ENCODE measurements at places on chromosomes 1 and 21.

GRCh38 chr1:63907051-63907450 is 133.2 kb downstream of the ROR1 start:
- no peak for DNase-seq

DNA sequence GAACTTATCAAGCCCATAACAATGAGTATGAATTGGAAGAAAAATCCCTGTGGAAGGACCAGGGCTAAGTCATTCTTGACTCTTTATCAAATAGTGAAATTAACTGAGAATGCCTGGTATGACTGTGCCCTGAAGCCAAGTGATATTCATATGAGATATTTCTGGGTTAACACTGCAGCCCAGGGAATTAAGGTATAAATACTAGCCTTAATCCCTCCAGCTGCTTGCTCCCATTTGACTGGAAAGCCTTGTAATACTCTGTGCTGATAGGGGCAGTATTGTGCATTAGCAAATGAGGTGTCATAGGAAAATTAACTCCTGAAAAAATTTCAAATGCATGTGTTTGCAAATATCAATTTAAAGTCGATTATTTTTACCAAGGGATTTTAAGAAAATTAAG is 568.8 kb downstream of the LMO4 start:
- DNase-seq, result peak; percentile 64

- no peak for DNase-seq
Measured at GRCh38 chr1:33292726-33293340, 28.1 kb downstream of the A3GALT2 start.

DNA sequence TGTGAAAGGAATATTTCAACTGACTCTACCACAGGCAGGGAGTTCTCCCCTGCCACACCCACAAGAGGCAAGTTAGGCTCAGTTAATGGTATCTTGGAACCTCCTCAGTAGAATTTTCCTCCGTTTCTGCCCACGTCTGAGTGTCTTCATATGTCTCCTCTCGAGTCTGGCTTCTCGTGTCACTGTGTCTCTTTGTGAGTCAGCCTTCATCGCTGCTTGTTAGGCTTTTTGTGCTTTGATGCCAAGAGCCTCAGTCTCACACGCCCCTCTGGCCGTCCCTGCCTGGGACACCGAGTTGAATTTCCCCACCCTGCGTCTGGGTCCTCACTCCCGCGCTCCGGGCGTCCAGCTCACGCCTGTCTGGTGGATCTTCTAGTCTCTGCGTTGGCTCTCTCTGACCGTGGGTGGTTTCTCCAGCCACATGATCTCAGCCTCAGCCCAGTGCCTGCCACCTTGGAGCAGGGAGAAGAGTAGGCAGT is 125.7 kb upstream of the GADD45A start:
- DNase-seq, result no peak

DNA sequence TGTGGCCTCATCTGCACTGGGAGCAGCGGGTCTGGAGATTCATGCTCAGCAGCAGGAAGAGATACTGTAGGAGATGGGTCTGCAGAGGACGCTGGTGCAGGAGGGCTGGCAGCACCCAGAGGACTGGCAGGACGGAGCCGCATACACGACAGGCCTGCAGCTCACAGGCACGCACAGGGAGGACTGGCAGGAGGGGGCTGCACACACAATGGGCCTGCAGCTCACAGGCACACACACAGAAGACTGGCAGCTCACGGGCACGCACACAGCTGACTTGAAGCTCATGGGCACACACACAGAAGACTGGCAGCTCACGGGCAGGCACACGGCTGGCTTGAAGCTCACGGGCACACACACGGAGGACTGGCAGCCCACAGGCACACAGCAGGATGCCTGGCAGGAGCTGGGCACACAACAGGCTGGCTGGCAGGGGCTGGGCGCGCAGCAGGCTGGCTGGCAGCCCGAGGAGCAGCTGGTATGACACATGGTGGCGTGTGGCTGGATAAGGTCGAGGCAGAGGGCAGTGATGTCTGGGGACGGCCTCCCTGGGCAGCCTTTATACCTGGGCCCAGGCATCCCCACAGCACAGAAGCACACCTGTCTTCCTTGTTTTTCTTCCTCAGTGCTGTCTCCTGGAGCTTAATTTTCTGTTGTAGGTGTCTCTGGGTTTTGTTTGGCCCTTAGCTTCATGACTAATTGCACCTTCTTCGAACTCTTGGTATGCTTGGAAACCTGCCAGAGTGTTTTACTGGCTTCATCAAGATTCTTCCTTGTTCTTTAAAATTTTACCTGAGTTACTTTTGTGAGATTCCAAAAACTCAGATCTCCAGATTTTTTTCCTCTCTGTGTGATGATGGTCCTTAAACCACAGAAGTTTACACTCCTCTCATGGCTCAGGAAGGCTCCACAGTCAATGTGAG is at the start of gene KRTAP12-2:
KRTAP12-2 (minus strand) TSS at position 527 of the 920 bp plus-strand sequence; CDS start at position 486, 41 bp downstream.
- no peak for DNase-seq

DNA sequence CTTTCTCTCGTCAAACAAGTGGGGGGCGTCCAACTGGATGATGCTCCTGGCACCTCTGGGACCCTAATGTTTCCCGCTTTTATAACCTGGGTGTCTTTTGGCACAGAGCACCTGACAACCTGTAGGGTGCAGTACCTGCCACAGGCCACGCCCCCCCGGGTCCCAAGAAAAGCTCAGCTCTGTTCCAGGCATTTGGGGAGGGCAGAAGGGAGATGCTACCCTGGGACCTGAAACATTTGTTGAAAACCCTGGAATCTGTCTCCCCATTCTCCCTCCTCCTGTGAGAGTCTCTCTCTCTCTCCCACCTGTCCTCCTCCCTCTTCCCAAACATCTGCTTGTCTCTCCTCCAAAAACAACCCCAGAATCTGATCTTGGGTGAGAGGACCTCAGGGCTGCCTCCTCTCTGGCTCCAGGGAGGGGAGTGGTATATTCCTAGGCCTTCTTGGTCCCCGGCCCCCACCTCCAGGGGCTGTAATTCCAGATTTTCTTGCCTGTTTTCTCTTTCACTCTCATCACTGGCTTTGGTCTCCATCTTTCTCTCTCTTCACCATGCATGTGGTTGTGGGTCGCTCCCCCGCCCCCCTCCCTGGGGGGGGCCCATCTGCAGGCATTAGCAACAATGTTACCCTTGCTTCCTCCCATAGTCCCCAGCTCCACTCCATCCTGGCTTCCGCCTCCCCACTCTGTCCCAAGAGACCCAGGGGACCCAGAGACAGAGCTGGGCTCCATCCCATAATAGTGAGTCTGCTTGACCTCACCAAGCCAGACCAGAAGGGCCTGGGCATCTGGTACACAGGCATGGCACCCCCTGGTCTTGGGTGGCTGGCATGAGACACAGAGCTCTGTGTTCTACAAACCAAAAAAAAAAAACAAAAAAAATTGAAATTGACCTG is 4.1 kb downstream of the AHDC1 start:
- no peak for DNase-seq

DNA sequence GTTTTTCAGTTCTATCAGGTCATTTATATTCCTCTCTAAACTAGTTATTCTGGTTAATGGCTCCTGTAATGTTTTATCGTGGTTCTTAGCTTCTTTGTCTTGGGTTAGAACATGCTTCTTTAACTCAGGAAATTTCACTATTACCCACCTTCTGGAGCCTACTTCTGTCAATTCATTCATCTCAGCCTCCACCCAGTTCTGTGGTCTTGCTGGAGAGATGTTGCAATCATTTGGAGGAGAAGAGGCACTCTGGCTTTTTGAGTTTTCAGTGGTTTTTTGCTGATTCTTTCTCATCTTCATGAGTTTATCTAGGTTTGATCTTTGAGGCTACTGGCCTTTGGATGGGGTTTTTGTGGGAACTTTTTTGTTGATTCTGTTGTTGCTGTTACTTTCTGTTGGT is 213.0 kb downstream of the BRINP2 start:
- DNase-seq, result no peak

- DNase-seq, result no peak
Measured at GRCh38 chr1:107175102-107175909, 34.5 kb downstream of the NTNG1 start.

DNA sequence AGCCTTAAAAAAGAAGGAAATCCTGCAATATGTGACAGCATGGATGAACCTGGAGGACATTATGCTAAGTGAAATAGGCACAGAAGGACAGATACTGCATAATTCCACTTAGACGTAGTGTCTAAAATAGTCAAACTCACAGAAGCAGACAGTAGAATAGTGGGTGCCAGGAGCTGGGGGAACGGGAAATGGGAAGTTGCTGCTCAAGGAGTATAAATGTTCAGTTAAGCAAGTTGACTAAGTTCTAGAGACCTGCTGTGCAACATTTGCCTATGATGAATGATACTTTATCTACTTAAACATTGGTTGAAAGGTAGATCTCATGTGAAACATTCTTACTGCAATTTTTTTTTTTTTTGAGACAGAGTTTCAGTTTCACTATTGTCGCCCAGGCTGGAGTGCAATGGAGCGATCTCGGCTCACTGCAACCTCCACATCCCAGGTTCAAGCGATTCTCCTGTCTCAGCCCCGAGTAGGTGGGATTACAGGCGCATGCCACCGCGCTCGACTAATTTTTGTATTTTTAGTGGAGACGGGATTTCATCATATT is 197.8 kb downstream of the HIVEP3 start:
- DNase-seq, result no peak

DNA sequence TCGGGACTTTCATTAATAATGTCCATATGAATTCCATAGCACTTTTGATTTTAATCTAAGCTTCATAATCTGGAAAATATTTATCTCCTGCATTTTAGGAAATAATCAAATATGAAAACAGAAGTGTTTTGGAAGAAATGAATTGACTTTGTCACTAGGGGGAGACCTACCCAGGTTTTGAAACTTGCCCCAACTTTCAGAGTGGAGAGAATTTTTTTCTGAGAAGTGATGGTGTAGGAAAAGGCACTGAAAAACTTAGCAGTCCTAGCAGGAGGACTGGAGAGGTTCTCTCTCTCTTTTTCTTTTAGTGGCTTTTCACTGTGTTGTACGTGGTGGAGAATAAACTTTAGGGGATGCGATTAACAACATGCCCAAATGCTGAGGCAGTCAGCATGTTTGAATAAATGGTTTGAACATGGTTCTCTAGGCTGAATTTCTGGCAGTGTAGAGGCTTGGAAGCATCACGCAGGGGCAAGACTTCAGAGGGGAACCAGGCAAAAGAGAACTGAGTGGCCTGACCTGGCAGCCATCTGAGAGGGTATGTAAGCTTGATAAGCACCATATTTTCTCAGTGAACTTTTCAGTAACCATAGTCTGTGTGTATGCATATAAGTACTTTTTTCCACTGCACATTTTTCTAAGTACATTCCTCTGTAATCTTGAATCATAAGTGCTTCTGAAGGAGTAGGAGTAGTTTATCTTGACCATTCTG is 68.3 kb upstream of the NEK7 start:
- DNase-seq, result peak; percentile 32

DNA sequence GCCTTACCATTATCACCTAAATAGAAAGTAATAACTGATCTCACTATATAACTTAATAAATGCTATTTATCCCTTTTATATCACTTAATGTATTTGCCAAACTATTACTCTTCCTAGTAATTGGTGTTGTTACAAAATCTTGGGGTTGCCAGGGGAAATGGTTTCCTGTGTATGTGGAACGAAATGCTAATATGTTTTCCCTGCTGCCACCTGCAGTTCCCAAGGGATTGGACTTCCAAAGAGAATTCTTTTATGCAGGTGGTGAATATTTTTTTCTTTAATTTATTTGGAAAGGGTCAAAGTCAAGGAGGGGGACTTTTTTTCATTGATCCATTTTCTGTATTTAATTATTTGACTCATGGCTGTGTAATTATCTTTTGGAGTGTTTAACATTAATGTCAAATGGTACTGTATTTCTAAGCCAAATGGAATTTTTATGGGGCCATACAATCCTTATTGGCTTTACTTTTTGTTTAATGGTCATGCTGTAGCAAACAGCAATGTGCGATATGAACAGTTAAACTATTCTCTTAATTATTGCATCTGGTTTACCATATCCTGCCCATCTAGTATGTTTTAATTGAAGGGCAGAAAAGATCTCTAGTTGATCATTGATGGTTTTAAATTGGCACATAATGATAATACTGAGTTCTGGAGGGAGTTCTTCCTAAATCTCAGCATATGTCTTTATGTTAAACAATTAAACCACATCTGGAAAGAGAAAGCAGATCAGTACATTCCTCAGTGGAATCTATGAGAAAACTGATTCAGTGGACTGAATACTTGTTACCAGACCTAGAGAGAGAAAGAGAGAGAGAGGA is 486.3 kb downstream of the TTLL7 start:
- no peak for DNase-seq

GRCh38 chr1:107454791-107455190 is 314.0 kb downstream of the NTNG1 start:
- DNase-seq, result no peak

DNA sequence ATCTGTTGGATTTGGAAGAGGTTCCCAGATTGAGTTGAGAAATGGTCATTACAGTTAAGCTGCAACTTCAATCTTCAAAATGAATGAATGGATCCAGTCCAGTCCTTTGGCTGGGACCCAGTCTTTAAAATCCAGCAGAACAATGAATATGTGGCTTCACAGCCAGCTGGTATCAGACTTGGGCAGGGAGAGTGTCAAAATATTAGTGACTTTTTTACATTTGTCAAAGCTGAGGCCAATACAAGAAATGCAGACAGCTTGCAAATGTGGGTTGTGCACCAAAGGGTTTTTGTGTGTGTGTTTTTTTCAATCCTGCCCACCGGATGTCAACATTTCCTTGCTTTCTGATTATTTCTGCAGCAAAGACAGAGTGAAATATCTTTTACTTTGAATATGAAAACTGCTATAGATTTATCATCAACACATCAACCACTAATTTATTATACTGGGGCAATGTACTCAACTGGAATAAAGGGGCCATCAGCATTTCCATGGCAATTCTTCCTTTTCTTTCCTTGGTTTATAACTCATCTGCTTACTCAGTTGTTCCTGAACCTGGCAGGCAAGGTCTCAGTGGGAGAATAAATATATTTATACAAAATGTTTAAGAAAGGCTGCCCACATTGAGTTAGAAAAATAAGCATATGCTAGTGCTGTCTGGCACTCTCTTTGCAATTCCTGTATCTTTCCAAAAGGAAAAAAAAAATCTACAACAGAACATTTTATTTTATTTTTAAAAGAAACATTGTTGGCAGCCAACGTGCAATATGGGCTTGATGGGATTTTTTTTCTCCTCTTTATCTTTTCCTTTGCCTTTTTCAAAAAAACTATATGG is 491.6 kb upstream of the C1orf87 start:
- DNase-seq, result no peak

DNA sequence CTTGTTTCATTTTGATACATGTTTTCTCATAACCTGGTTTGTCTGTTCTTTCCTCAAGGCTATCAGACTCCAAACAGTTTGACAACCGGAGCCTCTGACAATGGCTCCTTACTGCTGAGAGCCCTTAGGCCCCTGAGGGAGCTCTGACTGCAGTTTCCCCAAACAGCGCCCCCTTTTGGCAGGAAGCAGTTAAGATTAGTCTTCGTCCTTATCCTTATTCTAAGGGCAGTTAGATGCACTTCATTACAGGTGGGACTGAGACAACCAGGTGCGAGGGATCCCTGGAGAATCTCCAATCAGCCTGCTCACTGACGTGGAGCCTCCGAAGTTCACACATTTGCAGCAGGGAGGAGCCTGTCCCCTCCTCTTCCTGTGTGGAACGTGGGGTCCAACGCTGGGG is 393.1 kb downstream of the BRINP3 start:
- peak; percentile 26 for DNase-seq

Data from D341Med (cell line).